G401 (cell line): ENCODE measurements at places on chromosomes 3 and 15.
A peak's percentile ranks its signal among the peaks of the same experiment; 100 is the strongest.

DNA sequence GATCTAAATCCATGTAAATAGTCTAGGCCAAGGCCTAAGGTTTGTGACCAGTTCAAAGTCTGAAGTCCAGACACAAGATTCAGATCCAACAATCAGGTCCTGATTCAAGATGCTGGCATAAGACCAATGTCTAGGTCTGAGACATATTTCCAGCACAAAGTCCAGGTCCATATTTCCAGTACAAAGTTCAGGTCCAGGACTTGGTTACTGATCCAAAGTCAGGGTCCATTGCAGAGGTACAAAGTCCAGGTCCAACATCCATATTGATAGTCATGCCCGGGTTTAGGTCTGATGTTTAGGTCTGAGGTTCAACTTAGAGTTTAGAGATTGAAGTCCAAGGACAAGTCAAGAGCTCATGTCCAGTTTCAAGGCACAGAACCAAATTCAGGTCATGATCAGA, 39.4 kb upstream of the VIPR1 start:
- no peak for DNase-seq

- peak; percentile 61 for DNase-seq
These were observed 16.5 kb downstream of the KLHL25 start for GRCh38 chr15:85778107-85778776.

- no peak for DNase-seq
These were observed 1076.8 kb downstream of the TBL1XR1 start for GRCh38 chr3:176120507-176120906.

DNA sequence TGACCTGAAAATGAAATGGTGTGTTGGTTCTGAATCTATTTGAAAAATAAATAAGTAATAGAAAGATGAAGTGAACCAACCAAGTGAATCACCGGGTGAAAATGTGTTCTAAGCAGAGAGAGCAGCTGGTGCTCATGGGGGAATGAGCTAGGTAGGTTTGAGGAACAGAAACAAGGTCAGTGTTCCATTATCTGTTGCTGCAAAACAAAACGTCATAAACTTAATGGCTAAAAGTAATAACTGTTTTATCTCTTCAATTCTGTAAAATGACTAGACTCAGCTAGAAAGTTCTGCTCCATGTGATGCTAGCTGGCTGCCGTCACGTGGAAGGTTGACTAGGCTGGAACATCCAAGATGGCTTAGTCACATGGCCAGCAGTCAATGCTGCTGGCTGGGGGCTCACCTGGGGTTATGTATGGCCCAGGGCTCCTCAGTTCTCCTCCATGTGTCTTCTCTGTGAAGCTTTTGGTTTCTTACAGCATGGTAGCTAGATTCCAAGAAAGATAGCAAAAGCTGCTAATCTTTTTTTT, 13.3 kb upstream of the SH3BP5 start:
- no peak for DNase-seq

DNA sequence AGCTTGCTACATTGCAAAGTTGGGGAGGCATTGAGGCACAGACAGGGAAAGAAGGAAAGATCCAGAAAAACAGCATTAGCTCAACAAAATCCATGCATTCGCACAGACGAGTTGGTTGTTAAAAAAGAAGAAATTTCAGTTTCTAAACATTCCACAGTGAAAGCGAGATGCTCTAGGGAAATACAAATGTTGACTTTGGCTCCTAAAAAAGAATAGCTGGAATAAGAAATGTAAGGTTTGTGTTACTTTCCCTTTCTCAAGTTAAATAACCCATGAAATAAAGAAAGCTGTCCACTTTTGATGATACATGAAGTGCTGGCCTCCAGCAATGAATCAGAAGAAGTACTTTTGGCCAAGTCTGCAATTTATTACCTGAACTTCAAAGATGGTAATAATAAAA, 465.1 kb downstream of the ERC2 start:
- DNase-seq = no peak

DNA sequence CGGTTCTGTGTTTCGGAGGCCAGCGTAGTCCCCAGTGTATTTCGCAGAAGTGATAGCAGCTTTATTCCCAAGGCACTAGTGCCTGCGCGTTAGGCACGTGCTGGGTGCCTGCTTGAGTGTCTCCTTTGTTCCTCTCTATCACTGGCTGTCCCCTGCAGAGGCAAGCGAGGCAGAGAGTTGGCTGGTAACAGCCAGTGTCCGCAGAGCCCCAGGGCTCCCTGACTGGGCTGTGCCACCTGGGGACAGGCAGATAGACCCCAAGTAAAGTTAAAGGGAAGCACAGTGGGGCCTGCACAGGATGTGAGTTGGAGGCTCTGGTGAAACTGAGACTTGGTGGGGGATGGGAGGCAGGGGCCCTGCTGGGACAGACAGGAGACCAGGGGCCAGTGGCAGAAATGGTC, 50.7 kb downstream of the APBA2 start:
- no peak for DNase-seq

GRCh38 chr3:158660711-158661110, 11.7 kb downstream of the LXN start:
- DNase-seq = no peak

DNA sequence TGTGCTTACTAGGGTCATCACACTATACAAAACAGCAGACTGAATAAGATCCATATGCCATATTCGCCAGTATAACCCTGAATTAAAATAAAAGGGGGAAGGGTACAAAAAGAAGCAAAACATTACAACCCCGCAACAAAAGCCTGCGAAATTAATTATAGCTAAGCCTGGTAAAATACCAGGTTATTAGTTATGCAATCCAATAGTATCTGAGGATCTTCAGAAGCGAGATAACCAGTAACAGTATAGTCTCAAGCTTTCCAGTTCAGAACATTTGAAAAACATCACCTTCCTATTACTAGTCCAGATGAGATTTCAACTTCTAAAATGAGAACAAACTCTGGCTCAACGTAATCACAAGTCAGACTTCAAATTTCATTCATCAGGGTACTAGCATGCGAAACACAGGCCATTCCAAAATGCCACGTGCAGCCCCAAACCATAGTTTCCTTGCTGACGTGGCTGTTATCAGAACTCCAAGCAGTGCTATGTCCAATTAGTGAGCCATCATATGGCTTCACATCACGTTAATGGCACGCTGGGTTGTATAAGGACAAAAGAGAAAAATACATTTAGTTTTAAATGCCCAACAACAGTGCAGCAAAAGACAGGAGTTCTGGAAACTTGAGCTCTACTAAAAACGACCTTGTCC, 1.1 kb downstream of the SSR3 start:
- no peak for DNase-seq

- peak; percentile 53 for DNase-seq
These were observed 16.9 kb downstream of the MRPL46 start for GRCh38 chr15:88450125-88450798.

- no peak for DNase-seq
These were observed 651.5 kb upstream of the CADM2 start for GRCh38 chr3:84307339-84307738.

DNA sequence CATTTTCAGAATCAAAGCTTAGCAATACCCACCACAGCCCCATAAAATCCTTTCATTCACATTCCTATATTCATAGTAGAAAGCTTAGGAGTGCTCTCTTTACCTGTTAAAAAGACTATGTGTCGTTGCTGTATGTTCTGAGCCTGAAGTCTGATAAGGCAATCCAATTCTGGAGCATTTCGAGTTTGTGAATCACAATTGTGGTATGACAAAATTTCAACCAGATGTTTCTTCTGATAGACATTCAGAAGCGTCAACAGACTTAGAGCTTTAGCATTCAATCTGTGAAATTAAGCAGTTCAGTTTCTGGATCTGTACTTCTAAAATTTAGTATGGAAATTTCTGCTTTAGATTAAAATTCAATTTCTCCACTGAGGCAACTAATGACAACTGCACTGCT, 58.3 kb downstream of the TASOR start:
- no peak for DNase-seq

DNA sequence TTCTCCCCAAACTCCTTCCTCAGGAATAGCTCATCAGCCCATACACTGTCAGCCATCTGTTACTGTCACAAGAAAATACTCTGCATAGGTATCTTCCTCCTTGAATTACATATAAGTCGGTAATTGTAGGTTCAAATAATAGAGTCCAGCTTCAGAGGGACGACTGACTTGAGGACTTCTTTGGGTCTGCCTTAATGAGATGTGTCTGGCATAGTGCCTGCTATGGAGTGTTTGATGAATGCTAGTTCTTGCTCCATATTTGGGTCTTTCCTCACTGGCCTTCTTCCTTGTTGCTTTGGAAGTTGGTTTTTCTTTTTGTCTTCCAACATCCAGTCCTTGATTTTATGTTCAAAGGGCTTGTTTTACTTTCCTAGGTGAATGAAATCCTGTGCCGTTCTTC, 66.4 kb upstream of the ACKR4 start:
- DNase-seq = no peak

DNA sequence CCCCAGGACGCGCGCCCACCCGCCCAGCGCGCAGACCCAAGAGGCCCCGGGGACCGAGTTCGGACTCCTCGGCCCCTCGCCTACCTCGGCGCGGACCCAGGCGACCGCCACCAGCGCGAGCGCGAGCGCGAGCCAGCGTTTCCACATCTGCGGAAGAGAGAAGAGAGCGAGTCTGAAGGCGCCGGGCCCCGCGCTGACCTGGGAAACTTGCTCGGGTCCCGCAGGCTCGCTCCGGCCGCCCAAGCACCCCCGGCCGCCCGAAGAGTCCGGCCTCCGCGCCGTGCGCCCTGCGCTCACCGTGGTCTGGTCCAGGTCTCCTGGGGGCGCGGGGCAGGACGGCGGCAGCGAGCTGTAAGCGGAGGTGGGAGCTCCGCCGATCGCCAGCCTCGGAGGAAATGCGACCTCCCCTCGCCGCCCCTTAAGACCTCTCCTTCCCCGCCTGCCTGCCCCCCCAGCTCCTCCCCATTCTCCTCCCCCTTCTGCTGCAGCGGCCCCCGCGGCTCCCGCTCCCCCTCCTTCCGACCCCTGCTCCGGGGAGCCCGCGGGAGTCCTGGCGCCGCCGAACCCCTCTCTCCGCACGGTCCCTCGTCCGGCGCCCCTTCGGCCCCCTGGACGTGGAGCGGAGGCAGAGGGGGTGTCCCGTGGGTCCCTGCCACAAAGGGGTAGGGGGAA, at the start of gene FSTL1:
FSTL1 (minus strand) TSS at position 393 of the 672 bp plus-strand sequence; CDS start at position 147, 246 bp downstream.
- DNase-seq = no peak

- no peak for DNase-seq
These were observed 11.9 kb upstream of the PDIA5 start for GRCh38 chr3:123054931-123055330.

DNA sequence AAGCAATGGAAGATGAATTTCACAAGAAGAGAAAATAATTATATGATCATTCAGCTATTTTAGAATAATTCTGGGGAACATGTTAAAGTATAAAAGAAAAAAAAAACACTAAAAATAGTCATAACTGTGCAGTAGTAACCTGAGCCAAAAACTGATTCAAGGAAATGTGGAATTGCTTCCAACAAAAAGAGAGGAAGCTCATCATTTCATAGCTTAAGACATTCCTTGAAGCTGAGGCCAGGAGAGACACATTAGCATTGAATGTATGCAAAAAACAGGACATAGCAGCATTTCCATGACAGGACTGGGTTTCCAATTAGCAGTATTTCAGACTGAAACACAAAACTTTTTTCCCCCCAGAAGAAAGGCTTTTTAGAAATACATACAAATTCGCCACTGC, 27.7 kb upstream of the LRRN1 start:
- no peak for DNase-seq
